ENCODE measurements at places on chromosomes 5 and 9. TPM values are rescaled to one million over a fixed set of nuclear protein-coding genes. Genes with fewer than 3 reads are reported as not detected.

DNA sequence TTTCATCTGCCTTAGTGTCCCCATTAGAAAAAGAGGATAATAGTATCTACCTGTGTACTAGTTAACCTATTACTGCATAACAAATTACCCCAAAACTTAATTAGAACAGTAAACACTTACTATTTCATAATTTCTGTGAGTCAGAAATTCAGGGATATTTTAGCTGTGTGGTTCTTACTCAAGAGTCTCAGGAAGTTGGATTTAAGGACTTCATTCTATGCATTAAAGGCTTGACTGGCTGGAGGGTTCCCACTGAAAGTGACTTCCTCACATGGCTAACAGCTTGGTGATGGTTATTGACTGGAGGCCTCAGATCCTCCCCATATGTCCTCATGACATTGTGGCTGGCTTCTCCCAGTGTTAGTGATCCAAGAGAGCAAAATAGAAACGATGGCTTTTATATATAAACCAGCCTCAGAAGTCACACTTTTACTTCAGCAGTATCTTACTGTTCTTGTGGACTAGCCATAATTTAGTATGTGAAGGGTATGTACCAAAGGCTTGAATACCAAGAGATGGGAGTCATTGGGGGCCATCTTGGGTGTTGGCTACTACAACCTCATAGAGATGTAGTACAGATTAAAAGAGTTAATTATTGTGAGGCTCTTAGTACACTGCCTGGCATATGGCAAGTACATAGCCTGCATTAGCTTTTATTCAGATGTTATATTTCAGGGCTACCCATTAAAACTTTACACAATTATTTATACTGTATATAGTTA lies 9.9 kb downstream of the RAD23B start:
- DNase-seq = no peak
- no peak overlapping the region for H3K4me3 ChIP-seq
- H3K4me1 ChIP-seq = peaks cover 72% of the 10 kb centered on the region
- no peaks in the 10 kb centered on the region for H3K27me3 ChIP-seq

DNA sequence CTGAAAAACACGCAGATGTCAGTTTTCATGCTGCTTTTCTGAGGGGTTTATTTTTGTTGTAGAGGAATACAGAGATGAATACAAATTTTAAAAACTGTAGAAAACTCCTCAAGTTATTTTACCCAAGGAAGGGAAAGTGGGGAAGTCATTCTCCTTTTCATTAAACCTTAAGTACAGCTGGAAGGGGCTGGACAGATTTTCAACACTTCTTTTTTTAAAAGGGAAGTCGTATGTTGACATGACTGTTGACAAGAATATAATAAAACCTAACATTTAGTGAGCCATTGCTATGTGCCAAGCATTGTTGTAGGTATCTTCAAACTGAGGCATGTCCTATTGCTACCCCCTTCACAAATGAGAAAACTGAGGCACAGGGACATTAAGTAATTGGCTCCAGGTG lies 235.7 kb upstream of the ELL2 start:
- no peaks in the 10 kb centered on the region for H3K36me3 ChIP-seq
- no peak for DNase-seq
- no peaks in the 10 kb centered on the region for H3K27me3 ChIP-seq
- no peak overlapping the region for H3K27ac ChIP-seq
- H3K4me1 ChIP-seq = no peaks in the 10 kb centered on the region

GRCh38 chr9:16675131-16675530 lies 195.3 kb downstream of the BNC2 start:
- H3K27ac ChIP-seq = no peak overlapping the region
- no peak overlapping the region for H3K4me3 ChIP-seq
- no peak for DNase-seq
- H3K36me3 ChIP-seq = no peaks in the 10 kb centered on the region

- peaks cover 16% of the 10 kb centered on the region for H3K36me3 ChIP-seq
- no peaks in the 10 kb centered on the region for H3K27me3 ChIP-seq
- peaks cover 14% of the 10 kb centered on the region for H3K4me1 ChIP-seq
Observed at GRCh38 chr9:120454467-120454866, 125.5 kb downstream of the CDK5RAP2 start.

- H3K27ac ChIP-seq = no peak overlapping the region
- H3K4me3 ChIP-seq = no peak overlapping the region
- H3K4me1 ChIP-seq = peaks cover 59% of the 10 kb centered on the region
- H3K27me3 ChIP-seq = no peaks in the 10 kb centered on the region
Observed at GRCh38 chr5:116650544-116650943, 75.9 kb upstream of the SEMA6A start.

Gene PTTG1
- 270 TPM for total RNA-seq

DNA sequence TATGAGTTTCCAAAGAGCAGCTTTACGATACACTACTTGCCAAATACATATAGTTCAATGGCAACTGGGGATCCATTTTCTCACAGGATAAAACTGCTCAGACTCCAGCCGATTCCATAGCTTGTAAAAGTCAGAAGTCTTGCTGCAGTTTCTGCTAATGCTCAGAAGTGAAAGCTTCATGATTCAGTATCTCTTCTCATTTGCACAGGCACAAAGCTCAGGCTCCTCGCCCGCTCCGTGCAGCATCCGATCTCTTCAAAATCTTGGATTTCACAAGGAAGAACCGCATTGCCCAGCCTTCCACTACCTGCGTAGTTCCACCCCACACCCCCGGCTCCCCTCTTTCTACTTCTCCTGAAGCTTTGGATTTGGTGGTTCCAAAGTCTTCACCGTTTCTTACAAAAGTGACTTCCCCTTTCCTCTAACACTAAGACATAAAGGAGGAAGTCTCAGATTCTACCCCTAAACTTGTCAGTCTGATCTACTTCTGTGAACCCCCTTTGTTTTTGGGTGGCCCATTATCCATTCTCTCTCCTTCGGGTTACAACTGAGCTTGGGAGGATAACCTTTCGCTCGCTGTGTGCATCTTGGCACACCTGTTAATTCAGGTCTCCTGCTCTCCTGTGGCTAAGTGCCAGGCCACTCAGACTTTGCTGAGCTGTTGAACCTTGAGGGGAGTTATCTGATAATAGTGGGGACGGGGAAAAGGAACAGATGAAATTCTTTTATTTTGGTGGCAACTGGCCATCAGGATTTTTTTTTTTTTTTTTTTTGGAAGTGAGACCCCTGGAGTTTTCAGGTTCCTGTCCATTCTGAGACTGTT lies 194.1 kb downstream of the GNA14 start:
- peaks cover 19% of the 10 kb centered on the region for H3K36me3 ChIP-seq
- peaks cover 34% of the 10 kb centered on the region for H3K4me1 ChIP-seq
- no peaks in the 10 kb centered on the region for H3K27me3 ChIP-seq
- peak overlapping the region; percentile 30 for H3K27ac ChIP-seq
- no peak overlapping the region for H3K4me3 ChIP-seq

Gene PAEP
- total RNA-seq = not detected

GRCh38 chr5:159752622-159753275 lies 163.5 kb upstream of the ADRA1B start:
- peaks cover 10% of the 10 kb centered on the region for H3K36me3 ChIP-seq
- no peak for DNase-seq
- no peak overlapping the region for H3K27ac ChIP-seq
- H3K4me1 ChIP-seq = no peaks in the 10 kb centered on the region

DNA sequence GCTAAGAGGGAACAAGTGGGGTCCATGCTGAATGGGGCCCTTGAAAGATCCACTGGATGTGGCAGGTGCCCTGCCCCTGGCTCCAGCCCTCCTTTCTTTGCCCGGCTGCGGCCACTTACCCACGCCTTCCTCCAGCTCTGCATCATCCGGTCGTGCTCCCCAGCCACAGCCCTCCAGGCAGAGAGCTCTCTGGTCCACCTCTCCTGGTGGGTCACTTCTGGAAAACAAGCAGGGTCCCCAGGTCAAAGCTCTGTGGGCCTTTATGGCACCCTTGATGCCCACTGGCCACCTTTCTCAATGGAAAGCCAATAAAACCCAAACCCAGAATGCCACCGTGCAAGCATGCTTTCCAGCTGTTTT lies 45.0 kb downstream of the SECISBP2 start:
- H3K36me3 ChIP-seq = peaks cover 32% of the 10 kb centered on the region
- no peak for DNase-seq
- H3K27me3 ChIP-seq = no peaks in the 10 kb centered on the region
- H3K27ac ChIP-seq = no peak overlapping the region
- no peak overlapping the region for H3K4me3 ChIP-seq
- no peaks in the 10 kb centered on the region for H3K4me1 ChIP-seq

Gene CTNNA1
- 309 TPM for total RNA-seq

Gene OLFM1
- total RNA-seq = 31.8 TPM

DNA sequence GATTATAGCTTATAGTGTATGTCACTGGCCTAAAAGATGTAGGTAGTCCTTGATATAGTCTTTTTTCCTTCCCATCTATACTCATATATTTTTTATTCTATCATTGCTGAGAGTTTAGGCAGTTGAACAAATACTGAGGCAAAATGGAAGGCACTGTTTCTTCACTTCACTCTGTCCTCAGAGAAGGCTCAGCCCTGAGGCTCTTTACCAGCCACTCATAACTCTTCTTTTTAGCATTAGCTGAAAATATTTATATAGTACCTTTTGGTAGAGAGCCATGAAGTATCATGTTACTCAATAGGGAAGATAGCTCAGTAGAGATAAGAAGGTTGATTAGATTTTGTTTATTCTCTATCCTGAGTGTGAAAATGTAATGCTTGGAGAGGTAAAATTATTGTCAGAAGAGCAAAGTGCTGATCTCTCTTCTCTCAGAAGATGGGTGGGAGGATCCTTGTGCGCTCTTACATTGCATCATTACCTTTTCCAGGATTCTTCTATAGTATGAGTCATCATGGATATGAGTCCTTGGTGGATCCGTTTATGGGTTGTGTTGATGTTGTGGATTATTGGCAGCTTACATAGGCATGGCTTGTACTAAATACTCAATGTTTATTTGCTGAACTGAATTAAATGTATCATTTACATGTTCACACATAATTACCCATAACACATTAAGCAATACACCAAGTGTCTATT lies 88.1 kb downstream of the ANXA1 start:
- no peak overlapping the region for H3K4me3 ChIP-seq
- H3K27me3 ChIP-seq = no peaks in the 10 kb centered on the region
- no peak for DNase-seq
- no peaks in the 10 kb centered on the region for H3K36me3 ChIP-seq
- H3K4me1 ChIP-seq = peaks cover 25% of the 10 kb centered on the region

Measured in WTC11 (cell line).